ENCODE measurements at places on chromosomes 2 and 18.

- no peak overlapping the region for H3K27ac ChIP-seq
- no peaks in the 10 kb centered on the region for H3K4me1 ChIP-seq
- DNase-seq, result no peak
- no peak overlapping the region for H3K4me3 ChIP-seq
- H3K36me3 ChIP-seq, result no peaks in the 10 kb centered on the region
- H3K27me3 ChIP-seq, result no peaks in the 10 kb centered on the region
Observed at GRCh38 chr18:77173275-77174030, 40.9 kb upstream of the MBP start.

GRCh38 chr18:78932281-78932680 is 47.3 kb upstream of the SALL3 start:
- H3K4me3 ChIP-seq, result no peak overlapping the region
- H3K27me3 ChIP-seq, result peaks cover 8% of the 10 kb centered on the region

- H3K36me3 ChIP-seq, result no peaks in the 10 kb centered on the region
- no peak overlapping the region for H3K27ac ChIP-seq
- H3K27me3 ChIP-seq, result peaks cover 2% of the 10 kb centered on the region
- DNase-seq, result no peak
- H3K4me1 ChIP-seq, result no peaks in the 10 kb centered on the region
Observed at GRCh38 chr2:48161628-48162027, 255.3 kb upstream of the FBXO11 start.

- no peak overlapping the region for H3K27ac ChIP-seq
- H3K27me3 ChIP-seq, result peaks cover 12% of the 10 kb centered on the region
- H3K36me3 ChIP-seq, result no peaks in the 10 kb centered on the region
- no peak overlapping the region for H3K4me3 ChIP-seq
- no peak for DNase-seq
- H3K4me1 ChIP-seq, result no peaks in the 10 kb centered on the region
Observed at GRCh38 chr2:26706616-26707473, 14.3 kb downstream of the KCNK3 start.

DNA sequence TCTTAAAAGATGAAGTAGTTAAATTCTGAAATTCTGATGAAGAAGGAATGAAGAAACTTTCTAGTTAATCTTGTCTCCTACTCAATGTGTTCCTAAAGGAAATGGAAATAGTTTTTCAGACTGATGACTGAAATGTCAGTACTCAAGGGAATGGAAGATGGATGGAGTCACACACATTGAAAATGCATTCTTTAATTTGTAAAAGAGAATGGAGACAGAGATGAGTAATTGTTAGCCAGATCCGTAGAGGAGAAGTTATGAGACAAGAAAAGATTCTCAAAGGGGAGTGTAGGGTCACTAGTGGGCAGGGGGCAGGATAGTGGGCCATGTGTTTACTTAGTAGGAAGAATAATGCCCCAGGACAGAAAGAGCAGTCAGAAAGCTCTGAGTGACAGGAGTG is 13.3 kb downstream of the ZSWIM2 start:
- no peak overlapping the region for H3K4me3 ChIP-seq
- peaks cover 2% of the 10 kb centered on the region for H3K27me3 ChIP-seq
- no peak for DNase-seq
- peaks cover 6% of the 10 kb centered on the region for H3K36me3 ChIP-seq

GRCh38 chr2:13135856-13136255 is 419.1 kb downstream of the TRIB2 start:
- no peaks in the 10 kb centered on the region for H3K36me3 ChIP-seq
- H3K4me3 ChIP-seq, result no peak overlapping the region
- H3K27ac ChIP-seq, result no peak overlapping the region
- DNase-seq, result no peak

DNA sequence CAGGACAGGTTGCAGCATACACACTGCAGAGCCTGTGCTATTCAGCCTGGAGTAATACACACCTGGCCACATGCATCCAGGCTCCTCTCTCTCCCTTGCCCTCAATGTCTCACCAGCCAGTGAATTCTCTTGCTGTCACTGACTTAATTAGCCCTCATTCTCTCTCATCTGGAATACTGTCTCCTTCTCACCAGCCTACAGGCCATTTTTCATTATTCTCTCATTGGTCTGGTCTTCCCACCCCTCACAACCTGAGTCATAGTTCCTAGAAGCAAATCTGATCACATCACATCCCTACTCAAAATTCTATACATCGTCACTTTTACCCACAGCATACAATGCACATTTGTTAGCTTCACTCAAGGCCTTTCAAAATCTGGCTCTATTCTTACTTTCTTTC is 333.1 kb downstream of the PIK3C3 start:
- H3K4me1 ChIP-seq, result no peaks in the 10 kb centered on the region
- no peak for DNase-seq
- no peak overlapping the region for H3K4me3 ChIP-seq

DNA sequence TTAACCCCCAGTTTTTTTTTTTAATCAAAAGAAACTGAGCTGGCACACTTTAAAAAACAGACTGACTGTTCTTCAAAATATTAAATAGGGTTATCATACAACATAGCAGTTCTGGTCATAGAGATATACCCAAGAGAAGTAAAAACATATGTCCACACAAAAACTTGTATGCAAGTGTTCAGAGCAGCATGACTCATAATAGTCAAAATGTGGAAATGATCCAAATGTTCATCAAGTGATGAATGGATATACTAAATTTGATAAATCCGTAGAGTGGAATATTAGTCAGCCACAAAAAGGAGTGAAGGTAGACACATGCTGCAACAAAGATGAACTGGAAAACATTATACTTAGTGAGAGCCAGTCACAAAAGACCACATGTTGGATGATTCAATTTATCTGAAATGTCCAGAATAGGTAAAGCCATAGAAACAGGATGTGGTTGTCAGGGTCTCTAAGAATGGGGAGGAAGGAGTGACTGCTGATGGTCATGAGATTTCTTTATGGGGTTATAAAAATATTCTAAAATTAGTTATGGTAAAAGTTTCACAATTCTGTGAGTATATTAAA is 5.1 kb downstream of the SMIM21 start:
- DNase-seq, result no peak
- H3K27me3 ChIP-seq, result no peaks in the 10 kb centered on the region
- no peak overlapping the region for H3K4me3 ChIP-seq
- peaks cover 5% of the 10 kb centered on the region for H3K4me1 ChIP-seq

Data from endothelial cell (in vitro differentiated cells).